T-helper 17 cell (primary cell): ENCODE measurements at places on chromosomes 16 and 17.

- H3K4me1 ChIP-seq = no peaks in the 10 kb centered on the region
- no peak for DNase-seq
- H3K27me3 ChIP-seq = no peaks in the 10 kb centered on the region
- H3K36me3 ChIP-seq = no peaks in the 10 kb centered on the region
- H3K27ac ChIP-seq = no peak overlapping the region
These were observed 591.1 kb upstream of the C16orf82 start for GRCh38 chr16:26475596-26475995.

- no peak overlapping the region for H3K4me3 ChIP-seq
- H3K27ac ChIP-seq = peak overlapping the region; percentile 80
- H3K36me3 ChIP-seq = no peaks in the 10 kb centered on the region
- peaks cover 21% of the 10 kb centered on the region for H3K4me1 ChIP-seq
- H3K27me3 ChIP-seq = no peaks in the 10 kb centered on the region
These were observed 107.0 kb upstream of the CACNG5 start for GRCh38 chr17:66727634-66728570.

DNA sequence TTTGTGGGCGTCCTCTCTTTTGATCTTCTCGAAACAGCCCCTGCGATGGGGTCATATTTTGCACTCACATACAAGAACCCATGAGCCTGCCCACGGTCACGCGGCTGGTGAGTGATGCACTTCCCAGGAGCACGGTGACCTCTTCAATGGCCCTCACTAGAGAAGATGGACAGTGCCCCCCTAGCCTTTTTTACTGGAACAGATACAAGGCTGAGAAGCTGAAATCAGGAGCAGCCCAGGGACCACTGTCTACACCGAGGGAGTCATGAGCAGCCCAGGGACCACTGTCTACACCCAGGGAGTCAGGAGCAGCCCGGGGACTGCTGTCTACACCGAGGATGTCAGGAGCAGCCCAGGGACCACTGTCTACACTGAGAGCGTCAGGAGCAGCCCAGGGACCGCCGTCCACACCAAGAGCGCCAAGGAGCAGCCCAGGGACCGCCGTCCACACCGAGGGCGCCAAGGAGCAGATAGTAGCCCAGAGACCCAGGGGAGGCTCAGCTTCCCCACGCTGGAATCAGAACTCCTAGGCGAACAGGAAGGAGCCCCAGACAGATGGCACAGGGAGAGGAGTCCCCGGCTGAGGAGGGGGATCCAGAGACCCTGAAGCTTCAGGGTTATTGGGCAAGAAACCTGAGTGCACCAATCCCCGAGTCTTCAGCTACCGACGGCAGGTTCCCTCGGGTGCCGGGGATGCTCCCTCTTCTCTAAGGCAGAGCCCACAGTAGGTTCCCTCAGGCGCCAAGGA lies 23.7 kb downstream of the ACSF3 start:
- peak overlapping the region; percentile 21 for H3K4me3 ChIP-seq
- H3K27ac ChIP-seq = no peak overlapping the region
- peaks cover 29% of the 10 kb centered on the region for H3K4me1 ChIP-seq
- peaks cover 5% of the 10 kb centered on the region for H3K36me3 ChIP-seq

DNA sequence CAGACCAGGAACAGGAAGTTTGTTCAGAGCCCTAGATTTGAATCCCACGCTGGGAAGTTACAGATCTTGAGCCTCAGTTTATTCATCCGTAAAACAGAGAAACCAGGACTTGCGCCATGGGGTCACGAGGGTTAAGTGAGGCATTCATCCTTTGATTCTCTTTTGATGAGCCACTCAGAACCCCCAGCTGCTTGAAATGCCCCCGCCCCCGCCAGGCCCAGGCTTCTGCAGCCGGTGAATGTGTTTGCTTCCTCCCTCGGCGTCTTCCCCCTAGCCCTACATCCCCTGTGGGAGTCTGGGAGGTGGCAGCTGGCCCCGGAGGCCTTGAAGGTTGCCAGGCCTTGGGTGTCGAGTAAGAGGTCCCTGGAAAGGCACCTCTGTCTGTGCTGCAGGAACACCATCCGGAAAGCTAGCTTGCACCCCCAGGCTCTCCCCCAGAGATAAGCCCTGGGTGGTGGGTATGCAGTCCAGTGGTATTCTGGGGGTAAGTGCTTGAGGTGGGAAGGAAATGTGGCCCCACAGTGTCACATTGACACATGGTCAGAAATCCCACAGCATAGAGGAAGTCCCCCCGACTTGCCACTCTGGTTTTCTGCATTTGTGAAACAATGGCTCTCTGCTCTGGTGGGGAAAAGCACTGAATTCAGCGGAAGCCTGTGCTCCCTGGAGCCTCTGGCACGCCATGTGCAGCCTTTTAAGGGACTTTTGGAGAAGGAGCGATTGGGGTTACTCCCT lies 14.9 kb downstream of the IRF8 start:
- DNase-seq = no peak
- no peak overlapping the region for H3K4me3 ChIP-seq
- H3K36me3 ChIP-seq = no peaks in the 10 kb centered on the region
- no peak overlapping the region for H3K27ac ChIP-seq
- no peaks in the 10 kb centered on the region for H3K27me3 ChIP-seq

DNA sequence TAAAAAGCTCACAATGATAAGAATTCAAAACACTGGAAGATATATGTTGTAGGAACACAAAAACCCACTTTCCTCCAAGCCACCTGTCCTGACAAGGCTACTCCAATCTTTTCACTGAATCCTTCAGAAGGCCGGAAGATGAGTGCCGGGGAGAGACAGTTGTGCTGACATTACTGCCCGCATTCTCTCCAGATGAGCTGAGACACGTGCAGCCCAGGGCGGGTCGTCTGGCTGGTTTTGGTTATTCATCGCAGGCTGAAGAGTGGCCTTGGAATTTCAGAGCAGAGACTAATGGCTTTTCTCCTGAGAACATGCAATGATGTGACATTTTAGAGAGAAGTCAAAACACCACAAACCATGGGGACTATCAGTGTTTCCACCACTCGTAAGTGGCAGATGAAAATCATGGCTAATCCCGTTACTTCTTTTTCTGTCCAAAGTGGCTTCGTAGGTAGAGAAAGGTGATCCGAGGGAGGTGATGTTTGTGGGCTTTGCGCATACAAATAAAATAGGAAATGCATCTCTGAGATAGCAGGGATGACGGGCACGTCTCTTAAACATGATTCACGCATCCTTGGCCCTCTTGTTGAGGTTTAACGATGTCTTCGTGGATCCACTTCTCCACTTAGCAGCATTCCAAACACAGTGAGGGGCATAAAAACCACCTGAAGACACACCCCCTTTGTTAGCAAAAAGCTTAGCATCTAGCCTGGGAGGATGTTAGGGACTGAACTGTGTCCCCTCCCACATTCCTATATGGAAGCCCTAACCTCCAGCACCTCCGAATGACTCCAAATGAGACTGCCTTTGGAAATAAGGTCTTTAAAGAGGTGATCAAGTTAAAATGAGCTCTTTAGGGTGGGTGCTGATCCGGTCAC lies 134.0 kb downstream of the IRX3 start:
- no peak overlapping the region for H3K4me3 ChIP-seq
- H3K4me1 ChIP-seq = no peaks in the 10 kb centered on the region
- H3K27ac ChIP-seq = no peak overlapping the region
- DNase-seq = no peak

- H3K4me1 ChIP-seq = no peaks in the 10 kb centered on the region
- no peak for DNase-seq
- H3K27ac ChIP-seq = no peak overlapping the region
- peaks cover 9% of the 10 kb centered on the region for H3K27me3 ChIP-seq
These were observed 66.9 kb downstream of the GP2 start for GRCh38 chr16:20260215-20261009.

DNA sequence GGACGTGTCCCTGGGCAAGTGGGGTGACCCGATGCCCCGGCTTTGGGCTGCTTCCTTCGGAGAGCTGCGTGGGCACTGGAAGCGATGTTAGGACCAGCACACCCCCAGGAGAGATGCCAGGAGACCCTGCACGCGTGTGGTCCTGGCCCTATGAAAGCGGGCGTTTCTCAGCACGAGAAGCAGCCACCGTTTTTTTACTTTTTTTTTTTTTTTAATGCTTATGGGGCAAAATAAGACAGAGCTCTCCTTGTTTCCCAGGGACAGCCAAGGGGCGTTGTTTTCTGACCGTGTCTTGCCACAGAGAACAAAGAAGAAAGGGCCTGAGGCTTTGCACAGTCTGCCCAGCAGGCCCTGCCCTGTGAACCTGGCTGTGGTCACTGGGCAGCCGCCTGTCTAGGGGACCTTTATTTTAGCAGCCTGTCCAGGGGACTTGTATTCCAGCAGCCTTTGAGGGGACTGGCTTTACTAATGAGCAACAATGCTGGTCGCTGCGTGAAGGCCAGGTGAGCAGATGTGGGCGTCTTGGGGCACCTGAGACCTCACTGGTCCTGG lies 996 bp downstream of the SLC25A10 start:
- DNase-seq = no peak
- H3K36me3 ChIP-seq = no peaks in the 10 kb centered on the region
- no peak overlapping the region for H3K27ac ChIP-seq
- H3K4me3 ChIP-seq = peak overlapping the region; percentile 87

GRCh38 chr17:49996121-49996494 lies 1.1 kb upstream of the DLX3 start:
- H3K4me1 ChIP-seq = peaks cover 32% of the 10 kb centered on the region
- H3K36me3 ChIP-seq = peaks cover 16% of the 10 kb centered on the region
- no peak overlapping the region for H3K27ac ChIP-seq
- H3K27me3 ChIP-seq = peaks cover 88% of the 10 kb centered on the region
- DNase-seq = no peak
- peak overlapping the region; percentile 59 for H3K4me3 ChIP-seq

- no peaks in the 10 kb centered on the region for H3K36me3 ChIP-seq
- peak overlapping the region; percentile 87 for H3K27ac ChIP-seq
- peak overlapping the region; percentile 79 for H3K4me3 ChIP-seq
These were observed 15.0 kb downstream of the HASPIN start for GRCh38 chr17:3738562-3739295.

- no peaks in the 10 kb centered on the region for H3K36me3 ChIP-seq
- H3K4me1 ChIP-seq = peaks cover 4% of the 10 kb centered on the region
- H3K27ac ChIP-seq = no peak overlapping the region
- DNase-seq = no peak
- H3K27me3 ChIP-seq = peaks cover 24% of the 10 kb centered on the region
- H3K4me3 ChIP-seq = no peak overlapping the region
These were observed 84.9 kb upstream of the ASIC2 start for GRCh38 chr17:33377837-33378595.
